Hypothalamus (tissue), 51 donors: ENCODE measurements at places on chromosomes 7 and 10.

GRCh38 chr10:116777006-116777405, 34.6 kb upstream of the HSPA12A start:
- DNase-seq: no peak

- no peak for DNase-seq
Measured at GRCh38 chr7:37942934-37943610, 22.6 kb downstream of the EPDR1 start.

DNA sequence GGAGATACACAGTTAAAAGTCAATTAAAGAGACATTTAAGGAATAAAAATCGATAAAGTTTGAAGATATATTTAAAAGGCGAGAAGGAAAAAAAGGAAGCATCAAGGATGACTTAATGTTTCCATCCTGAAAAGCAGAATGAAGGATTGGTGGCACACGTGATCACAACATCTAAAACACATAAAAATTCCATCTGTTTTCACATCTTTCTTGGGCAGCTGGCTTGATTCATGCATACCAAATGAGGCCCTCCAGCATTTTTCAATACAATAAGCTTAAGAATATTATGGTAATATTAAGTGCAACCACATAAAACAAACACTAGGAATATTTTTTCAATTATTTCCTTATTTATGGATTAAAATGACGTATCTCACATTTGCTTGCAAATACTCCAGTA, 112.6 kb downstream of the TPK1 start:
- no peak for DNase-seq

DNA sequence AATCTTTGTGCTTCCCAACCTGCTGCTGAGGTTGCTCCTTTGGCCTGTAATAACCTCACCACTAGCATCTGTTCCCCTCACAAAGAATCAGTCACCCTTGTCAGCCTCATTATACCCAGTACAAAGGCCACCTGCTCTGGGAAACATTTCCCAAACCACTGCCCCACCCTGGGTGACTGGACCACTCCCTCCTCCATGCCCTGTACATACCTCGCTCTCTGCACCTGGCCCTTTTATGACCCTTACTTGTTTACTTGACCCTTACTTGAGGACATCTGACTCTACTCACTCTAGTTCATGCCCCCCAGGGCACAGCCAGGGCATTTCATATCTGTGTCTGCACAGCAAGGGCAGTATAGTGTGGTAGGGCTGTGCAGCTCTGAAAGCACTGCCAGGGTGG, 21.4 kb upstream of the AOC1 start:
- no peak for DNase-seq

DNA sequence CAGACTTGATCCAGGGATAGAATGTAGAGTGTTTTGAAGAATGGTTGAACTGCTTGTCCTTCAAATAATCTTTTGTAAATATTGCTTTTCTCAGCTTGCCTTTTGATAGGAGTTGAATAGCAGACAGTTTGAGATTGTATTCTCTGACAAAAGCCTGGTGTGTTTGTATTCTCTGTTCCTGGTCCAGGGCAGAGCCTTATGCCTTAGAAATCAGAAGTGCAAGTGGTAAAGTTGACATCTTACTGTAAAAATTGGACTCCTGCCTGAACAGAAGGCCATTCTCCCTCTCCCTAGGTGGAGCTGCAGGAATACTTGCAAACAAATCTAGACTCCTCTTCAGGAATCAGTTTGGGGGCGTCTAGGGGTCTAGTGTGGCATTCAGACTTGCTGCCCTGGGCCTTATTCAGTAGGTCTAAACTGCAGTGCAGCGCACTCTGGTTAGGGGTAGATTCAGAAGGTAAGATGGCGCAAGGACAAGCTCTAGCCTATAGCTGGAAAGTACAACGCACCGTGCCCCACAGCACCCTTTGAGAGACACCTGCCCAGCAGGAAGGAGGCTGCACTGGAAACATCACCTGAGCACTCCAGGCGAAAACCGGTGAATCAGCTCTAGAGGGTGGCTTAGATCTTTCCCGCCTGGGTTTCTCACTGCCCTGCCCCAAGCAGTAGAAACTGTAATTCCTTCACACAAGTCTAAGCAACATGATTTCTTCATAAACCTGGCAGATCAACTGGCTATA, 608.5 kb upstream of the GALNT17 start:
- no peak for DNase-seq

DNA sequence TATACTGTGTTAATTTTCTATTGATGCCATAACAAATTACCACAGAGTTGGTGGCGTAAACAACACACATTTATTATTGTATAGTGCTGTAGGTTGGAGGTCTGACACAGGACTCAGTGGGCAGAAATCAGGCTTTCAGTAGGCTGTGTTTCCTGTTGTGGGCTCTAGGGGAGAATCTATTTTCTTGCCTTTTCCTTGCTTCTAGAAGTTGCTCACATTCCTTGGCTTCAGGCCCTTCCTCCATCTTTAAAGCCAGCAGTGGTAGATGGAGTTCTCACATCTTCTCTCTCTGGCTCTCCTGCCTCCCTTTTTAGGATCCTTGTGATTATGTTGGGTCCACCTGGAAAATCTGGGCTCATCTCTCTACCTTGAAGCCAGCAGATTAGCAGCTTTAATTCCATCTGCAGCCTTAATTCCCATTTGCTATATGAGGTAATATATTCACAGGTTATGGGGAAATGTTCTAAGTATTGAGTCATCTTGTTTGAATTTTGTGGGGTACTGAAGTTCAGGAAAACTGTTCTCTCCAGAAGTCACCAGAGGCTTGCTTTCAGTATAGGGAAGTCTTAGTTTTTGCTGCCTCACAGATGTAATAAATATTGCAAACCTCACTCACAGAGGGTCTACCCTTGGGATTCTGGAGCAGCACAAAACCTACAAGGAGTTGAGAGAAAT, 38.9 kb downstream of the CCNY start:
- DNase-seq: no peak

- no peak for DNase-seq
Measured at GRCh38 chr7:20035279-20035875, 181.8 kb downstream of the MACC1 start.

GRCh38 chr7:64888901-64889685, 14.0 kb upstream of the ZNF273 start:
- peak; percentile 5 for DNase-seq

- no peak for DNase-seq
Measured at GRCh38 chr7:20282959-20283358, 47.7 kb upstream of the ITGB8 start.

GRCh38 chr10:17206210-17206709, 4.8 kb upstream of the TRDMT1 start:
- no peak for DNase-seq

- no peak for DNase-seq
Measured at GRCh38 chr7:32539919-32540531, 44.7 kb downstream of the AVL9 start.

- no peak for DNase-seq
Measured at GRCh38 chr7:4025694-4026615, 656.1 kb upstream of the FOXK1 start.

GRCh38 chr7:44750424-44750823, 1.8 kb downstream of the ZMIZ2 start:
- DNase-seq: no peak

DNA sequence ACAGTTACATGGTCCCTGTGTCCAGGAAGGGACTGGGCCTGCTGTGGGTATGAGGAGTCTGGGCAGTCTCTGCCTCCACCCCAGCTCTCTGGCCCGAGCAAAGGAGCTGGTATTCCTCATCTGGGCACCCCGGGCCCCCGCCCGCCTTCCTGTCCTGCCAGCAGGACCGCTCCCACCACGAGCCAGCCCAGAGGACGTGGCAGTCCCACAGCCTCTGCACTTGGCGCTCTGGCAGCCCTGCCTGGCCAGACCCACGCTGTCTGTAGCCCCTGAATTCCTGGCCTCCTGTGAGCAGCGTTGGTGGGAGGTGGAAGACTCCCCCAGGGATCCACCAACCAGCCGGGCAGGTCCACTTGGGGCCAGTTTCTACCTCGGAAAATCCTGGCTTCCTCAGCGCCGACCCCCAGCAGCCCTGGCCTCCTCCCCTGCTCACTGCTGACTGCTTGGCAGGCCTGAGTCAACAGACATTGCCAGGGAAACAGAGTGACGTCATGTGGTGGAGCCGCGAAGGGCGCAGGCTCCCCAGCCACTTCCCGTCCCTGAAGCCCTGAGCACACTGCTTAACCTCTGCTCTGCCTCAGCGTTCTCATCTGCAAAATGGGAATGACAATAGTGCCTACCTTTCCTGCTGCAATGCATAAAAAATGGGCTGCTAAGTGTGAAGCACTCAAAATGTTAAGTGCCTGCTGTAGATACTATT, 21.6 kb upstream of the LIMK1 start:
- DNase-seq: peak; percentile 68

- DNase-seq: no peak
Measured at GRCh38 chr7:155066417-155066950, 3.6 kb upstream of the HTR5A start.

DNA sequence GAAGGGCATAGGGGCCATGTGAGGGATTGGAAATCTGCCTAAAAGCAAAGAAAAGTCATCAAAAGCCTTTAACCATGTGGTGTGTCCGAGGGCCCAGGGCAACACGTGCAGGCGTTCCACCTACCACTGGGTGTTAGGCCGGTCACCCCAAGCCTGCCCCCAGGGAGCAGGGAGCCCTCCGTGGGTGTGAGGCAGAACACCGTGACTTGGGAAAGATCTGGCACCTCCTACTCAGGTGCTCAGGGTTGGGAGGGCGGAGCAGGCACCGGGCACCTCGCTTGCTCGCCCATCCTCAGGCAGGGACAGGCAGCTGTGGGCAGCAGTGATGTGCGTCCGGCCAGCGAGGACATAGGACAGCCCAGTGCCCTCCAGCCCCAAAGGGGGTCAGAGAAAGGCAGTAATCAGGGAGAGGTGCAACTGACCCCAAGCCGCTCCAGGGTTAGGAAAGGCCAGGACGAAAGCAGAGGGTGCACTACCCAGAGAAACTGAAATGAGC, 80.7 kb upstream of the CHST15 start:
- no peak for DNase-seq

- no peak for DNase-seq
Measured at GRCh38 chr7:51593628-51594027, 277.0 kb upstream of the COBL start.

DNA sequence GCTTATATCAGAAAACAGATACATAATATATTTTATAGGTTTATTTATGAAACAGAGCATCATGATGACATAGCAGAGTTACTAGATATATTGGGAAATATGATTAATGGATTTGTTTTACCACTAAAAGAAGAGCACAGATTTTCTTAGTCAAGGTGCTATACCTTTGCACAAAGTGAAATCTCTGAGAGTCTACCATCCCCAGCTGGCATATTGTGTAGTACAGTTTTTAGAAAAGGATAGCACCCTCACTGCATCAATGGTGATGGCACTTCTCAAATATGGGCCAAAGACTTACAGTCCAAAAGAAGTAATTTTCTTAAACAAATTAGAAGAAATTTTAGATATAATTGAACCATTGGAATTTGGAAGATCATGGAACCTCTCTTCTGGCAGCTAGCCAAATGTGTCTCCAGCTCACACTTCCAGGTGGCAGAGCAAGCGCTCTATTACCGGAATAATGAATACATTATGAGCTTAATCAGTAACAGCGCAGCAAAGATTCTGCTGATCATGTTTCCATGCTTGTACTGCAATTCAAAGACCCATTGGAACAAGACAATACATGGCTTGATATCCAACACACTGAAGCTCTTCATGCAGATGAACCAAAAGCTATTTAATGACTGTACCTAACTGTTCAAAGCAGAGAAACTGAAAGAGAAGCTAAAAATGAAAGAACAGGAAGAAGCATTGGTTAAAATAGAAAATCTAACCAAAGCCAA, 21.9 kb upstream of the CREB3L2 start:
- DNase-seq: no peak

DNA sequence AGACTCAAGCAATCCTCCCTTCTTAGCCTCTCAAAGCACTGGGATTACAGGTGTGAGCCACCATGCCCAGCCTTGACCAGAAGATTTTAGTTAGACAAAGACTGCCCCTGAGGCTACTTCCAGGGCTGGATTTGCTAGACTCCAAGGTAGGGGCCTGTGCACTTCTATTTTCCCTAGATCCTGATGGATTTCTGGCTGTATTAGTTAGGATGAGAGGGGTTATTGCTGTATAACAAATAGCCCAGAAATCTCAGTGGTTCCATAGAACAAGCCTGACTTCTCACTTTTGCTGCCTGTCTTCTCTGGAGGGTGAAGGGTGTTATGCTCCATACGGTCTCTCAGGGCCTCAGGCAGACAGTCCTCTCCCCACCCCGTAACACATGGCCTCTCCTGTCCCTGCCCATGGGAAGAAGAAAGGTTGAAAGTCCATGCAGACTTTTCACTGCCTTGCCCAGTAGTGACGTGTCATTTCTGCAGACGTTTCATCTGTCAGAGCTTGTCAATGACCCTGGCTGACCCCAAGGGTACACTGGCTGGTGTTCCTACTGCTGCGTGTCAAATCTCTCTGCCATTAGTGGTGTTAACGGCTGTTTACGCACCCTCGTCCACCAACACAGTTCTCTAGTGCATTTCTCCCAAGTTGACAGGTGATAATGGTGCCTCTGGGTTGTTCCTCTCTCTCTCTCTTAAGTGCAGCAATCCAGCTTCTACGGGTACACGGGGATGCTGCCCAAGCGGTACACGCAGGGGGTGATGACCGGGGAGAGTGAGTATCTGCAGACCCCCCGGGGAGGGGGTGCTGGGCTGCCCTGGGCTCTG, 11.6 kb downstream of the SLC29A4 start:
- no peak for DNase-seq

GRCh38 chr10:110405380-110405779, 92.3 kb upstream of the DUSP5 start:
- no peak for DNase-seq

- DNase-seq: no peak
Measured at GRCh38 chr7:45078125-45078681, 10.6 kb downstream of the NACAD start.

DNA sequence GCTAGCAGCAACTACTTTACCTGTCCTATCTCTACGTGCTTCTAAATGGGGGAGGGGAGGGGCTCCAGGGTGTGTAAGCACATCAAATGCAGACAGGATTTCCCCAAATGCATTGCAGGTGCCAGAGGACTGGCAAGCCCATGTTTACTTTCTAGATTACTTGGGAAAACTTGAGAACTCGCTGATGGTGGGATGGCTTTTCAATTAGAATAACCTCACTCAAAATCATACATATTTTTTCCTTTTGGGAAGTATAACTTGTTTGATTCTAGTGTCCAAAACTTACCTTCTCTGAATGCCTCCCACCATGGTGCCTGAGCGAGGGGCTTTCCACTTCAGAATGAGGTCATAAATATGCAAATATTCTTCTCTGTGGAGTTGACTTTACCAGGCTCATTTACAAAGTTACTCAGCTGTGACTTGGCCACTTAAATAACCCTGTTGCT, 191.3 kb upstream of the RHOBTB1 start:
- DNase-seq: no peak

- no peak for DNase-seq
Measured at GRCh38 chr7:116772423-116772863, 89.9 kb upstream of the CAPZA2 start.

GRCh38 chr10:45408421-45409319, 34.7 kb downstream of the ALOX5 start:
- DNase-seq: no peak

- DNase-seq: no peak
Measured at GRCh38 chr7:151550656-151551286, 31.1 kb upstream of the RHEB start.

GRCh38 chr10:51129946-51130544, 55.8 kb downstream of the PRKG1 start:
- no peak for DNase-seq

GRCh38 chr7:84250452-84250851, 55.9 kb upstream of the SEMA3A start:
- DNase-seq: no peak

- DNase-seq: no peak
Measured at GRCh38 chr10:68474021-68474420, 2.2 kb upstream of the DNA2 start.
